ENCODE measurements at places on chromosomes 12 and 14.

DNA sequence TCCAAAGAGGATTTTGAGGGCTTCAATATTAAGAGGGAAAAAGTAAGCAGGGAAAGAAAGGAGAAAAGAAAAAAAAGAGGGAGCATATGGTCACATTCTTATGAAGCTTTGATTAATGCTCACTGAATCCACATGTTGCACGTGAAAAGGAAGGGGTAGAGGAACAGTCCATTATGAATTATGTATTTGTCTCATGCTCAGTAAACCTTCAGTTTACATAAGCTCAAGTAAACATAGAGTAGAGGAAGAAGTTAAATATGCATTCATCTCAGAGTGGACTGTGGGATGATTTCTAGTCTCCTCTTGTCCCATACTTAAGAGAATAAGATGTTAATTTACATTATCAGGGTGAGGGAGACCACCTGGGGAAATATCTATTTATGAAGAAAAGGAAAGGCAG, 334.5 kb downstream of the IPO8 start:
- DNase-seq, result no peak

DNA sequence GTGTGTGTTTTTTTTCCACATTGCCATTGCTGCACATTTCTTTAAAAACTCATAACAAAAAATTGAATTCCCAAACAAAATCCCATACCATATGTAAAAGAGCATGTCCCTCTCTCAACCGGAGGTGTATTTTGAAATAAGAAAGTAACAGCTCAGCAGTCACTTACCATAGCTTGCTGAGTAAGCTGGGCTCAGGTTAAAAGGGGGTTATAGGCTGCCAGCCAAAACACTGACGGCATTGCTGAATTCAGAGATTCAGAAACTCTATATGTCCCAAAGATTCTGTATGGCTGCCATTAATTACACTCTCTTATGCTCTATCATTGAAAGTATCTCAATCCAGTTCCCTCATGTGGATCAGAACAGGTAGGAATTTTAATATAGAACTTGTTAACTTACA, 276.0 kb downstream of the FOXG1 start:
- no peak for DNase-seq

- DNase-seq, result no peak
Measured at GRCh38 chr12:50246197-50246865, 37.0 kb downstream of the LIMA1 start.

- DNase-seq, result no peak
Measured at GRCh38 chr14:104562606-104563005, 17.0 kb upstream of the C14orf180 start.

DNA sequence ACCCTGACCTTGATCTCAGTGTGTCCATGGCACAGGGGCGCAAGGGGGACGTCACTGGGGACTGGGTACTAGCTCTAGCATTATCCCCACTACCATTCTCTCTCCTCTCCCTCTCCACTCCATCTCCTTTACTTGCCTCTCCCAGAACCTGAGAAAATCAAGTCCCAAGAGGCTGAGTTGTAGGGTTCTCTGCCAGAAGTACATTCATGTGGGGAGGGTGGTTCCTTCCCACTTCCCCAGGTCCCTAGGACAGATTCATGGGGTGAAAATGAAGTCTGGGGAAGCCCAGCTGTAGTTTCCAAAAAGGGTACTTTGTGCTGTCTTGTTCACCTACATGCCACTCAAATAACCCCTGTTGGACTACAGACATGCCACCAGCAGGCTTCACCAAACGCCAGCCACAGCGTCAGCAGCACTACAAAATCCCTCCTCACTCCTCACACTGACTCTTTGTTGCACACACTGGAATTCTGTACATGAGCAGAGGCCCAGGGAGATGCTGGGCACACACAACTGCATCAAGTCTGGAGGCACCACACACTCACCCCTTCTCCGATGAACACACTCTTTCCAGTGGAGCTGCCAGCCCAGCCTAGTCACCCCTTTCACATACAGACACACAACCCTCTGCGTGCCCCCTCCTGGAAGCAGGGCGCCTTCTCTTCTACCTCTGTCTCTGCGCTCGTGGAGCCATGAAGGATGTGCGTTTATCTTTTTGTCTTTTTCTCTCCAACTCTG, 6.9 kb downstream of the RARG start:
- no peak for DNase-seq

- no peak for DNase-seq
Measured at GRCh38 chr14:68843471-68844209, 50.8 kb upstream of the ZFP36L1 start.

DNA sequence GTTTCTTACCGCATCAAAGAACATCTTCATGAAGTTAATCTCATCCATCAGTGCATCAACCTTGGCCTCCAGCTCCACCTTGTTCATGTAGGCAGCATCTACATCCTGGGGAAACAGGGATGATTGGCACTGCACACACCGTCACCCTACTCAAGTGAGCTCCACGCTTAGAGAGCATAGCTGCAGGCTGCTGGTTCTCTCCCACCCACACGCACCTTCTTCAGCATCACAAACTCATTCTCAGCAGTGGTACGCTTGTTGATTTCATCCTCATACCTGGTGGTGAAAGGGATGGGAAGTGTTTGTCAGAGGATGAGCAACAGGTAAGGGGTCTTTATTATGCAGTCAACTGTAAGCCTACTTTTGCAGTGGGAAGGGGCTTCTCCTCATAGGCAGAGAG, 2.3 kb downstream of the KRT5 start:
- no peak for DNase-seq

DNA sequence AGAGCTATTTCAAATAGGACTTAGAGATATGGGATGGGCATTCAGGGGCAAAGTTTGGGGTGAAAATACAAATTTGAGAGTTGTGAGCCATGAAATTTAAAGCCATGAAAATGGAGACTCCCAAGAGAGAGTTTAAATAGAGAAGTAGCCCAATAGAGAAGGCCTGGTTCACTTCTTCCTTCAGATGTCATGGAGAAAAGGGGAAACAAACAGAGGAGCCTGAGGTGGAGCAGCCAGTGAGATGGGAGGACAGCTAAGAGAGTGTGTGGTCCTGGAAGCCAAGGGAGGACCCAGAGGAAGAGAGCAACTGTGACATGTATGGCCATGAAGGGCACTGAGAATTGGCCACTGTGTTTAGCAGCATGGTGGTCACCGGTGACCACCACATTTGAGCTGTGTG, 12.3 kb upstream of the DYNLL1 start:
- no peak for DNase-seq

DNA sequence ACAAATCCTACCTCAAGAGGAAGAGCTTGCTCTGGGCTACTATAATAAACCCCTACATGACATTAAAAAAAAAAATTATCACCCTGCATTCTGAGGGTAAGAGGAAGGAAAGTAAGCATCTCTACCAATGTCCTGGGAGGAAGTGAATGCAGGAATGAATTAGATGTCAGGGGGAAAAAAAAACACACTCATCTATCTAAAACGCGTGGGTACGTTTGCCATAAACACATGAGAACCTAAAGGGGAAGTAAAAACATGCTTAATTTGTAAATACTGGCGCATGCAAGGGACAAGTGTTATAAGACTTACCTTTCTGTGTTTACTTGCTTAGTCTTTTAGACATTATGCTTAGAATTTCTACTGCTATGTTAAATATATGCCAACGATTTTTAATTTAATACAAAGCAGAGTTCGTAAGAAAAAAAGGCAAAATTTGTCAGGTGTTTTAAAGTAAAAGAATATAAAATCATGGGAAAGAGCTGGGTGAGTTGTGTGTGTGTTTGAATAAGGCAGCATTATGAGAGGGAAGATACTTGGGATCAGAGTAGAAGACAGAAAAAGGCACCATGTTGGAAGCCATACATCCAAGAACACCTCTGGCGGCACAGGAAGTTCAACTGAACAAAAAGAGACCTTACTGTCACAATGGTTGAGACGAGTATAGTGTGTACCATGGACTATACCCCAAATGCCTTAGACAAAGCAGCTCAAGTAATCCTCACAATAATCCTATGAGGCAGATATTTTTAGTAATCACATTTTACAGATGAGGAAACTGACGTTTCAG, 1.5 kb downstream of the TMED8 start:
- DNase-seq, result no peak

GRCh38 chr12:16238661-16239060, 38.8 kb downstream of the SLC15A5 start:
- DNase-seq, result no peak

GRCh38 chr14:74265301-74265965, 26.2 kb downstream of the VSX2 start:
- DNase-seq, result no peak

DNA sequence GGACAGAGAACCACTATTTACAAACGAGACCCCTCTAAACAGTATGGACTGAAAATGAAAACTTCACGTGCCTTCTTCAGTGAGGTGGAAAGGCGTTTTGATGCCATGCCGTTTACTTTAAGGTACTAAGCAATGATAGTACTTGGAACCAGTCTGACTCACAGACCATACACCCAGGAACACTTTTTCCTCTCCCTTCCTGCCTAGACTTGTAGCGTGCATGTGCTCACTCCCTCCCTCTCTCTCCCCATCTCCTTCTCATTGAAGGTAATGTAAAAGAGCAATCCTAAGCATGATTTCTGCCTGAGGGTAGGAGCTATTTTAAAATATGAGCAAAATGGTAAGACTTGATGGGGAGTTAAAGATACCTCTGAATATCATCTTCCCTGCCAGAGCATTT, 5.9 kb upstream of the RPL41 start:
- DNase-seq, result no peak

DNA sequence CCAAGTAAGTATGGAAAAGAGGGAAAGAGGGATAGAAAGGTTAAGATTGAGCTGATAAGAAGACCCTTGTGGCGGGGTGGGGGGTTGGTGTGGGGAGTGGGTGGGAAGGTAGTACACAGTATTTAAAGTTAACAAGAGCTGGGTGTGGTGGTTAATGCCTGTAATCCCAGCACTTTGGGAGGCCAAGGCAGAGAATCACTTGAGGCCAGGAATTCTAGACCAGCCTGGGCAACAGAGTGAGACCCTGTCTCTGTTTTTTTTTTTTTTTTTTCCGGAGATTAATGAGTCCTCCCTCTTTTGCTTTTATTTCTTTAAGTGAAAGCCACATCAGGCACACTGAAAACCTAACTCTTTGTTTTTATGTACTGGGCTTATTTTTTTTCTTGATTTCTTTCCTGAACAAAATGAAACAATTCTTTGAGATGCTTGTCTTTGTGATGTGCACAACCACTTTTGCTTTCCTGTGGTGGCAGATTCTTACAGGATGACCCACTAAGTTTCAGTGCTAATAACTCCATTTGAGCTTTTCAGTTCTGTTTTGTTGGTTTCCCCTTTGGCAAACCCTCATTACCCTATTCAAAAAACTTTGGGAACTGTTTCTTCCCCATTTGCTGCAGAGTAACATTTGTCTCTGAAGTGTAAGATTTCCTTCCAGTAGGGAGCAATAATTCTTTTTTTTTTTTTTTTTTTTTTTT, 54.8 kb downstream of the WNK1 start:
- no peak for DNase-seq

DNA sequence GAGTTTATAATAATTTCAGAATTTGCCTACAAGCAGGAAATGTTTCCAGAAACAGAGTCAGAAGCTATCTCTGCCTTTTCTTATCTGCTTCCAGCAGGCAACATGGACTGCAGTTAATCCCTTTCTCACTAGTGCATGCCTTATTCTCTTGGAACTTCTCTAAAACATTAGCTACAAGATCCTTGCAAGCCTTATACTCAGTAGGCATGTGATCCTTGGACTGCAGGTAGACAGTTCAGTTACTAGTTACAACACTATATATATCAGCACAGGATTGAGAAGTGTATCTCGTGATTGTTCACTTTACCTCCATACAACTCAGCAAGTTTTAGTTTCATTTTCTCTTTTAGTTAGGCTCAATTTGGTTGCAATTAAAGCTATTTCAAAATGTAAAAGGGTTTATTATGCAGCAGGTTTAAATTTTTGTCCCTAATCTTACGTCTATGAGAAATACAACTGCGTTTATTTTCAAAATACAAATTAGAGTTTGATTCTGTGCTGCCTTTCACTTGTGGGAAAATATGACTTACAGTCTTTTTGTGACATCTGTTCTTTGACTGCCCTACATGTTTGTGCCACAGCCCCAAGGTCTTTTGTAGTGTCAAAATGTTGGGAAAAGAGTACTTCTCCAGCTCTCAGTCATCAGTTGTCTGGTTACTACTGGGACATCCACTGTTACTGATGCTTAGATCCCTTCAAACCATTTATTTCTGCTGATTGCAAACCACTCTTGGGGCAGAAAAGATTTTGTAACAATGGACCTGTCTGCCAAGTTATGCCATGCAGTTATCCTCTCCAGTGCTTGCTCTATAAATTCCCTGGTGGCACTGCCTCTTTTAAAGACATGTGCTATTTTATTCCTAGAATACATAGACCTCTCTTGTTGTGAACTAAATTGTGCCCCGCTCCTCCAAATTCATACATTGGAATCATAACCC, 709.0 kb upstream of the FOXG1 start:
- DNase-seq, result no peak

DNA sequence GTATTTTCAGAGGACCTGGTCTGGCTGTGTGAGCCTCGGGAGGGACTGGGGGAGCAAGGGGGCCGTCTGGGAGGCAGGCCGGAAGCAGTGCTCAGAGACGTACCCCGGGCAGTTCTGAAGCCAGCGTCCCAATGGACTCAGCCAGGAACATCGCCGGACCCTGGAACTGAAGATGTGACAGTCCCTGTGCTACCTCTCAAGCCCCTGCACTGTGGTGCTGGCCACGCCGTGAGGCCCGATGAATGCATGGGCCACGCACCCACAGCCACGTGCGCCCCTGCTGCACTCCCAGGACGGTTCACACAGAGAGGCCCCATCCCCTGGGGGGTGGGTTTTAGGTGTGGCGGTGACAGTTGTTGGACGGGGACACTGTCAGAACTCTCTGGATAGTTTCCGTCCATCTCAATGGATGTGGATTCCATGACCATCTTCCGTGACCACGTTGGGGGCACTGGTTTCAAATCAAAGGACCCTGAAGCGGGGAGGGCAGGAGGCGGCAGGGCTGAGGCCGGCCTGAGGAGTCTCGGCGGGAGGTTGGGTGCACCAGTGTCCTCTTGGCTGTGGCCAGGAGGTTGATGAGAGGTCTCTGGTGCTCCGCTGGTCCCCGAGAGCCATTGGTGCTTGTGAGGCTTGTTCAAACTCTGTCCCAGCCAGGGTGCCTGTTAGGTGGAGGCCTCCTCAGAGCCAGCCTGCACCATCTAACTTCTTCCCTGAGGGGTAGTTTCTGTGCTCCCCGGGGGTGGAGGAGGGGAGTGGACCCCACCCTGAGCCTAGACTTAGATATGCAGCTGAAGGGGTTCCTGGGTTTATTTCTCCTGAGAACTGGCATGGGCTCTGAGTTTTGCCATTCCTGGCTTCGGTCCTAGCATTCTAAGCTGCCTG, 36.3 kb upstream of the TSPAN9 start:
- DNase-seq, result no peak

DNA sequence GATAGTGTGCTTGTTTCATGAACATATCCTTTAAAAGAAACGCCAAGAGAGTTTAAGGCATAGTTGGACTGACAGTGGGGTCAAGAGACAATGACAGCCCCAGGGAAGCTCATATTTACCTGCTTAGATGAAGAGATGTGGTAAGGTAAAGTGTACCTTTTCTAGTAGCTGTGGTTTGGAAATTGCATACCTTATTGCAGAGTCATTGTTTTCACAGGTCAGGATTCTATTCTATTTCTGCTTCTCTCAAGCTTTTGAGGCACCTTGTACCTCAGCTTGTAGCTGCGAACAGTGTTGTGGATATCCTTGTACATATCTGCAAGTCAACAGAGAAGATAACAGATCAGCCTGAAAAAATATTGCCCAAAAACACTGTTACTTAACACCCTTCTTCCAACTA, 47.7 kb downstream of the ATP6V1D start:
- DNase-seq, result no peak

Data from AG04449 (cell line).